Stimulated activated naive CD8-positive, alpha-beta T cell treated with anti-CD3 and anti-CD28 coated beads, Interleukin-15, amount 100 ng/mL, for 72 hours (primary cell): ENCODE measurements at places on chromosomes 12 and 14.

GRCh38 chr12:6273541-6274230, 36.8 kb upstream of the PLEKHG6 start:
- no peak for DNase-seq

DNA sequence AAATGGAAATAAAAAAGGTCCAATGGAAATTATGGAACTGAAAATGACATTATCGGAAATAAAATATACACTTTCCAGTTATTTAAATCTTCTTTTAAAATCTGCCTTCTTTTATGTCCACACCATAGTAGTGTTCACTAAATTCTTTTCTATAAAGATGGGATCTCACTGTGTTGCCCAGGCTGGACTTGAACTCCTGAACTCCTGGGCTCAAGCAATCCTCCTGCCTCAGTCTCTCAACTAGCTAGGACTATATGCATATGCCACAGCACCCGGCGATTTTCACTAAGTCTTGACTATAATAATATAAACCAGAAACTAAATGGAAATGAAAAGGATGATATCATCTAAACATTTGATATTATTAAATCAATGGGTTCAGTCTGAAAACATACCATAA, 188.4 kb downstream of the MED13L start:
- no peak for DNase-seq

DNA sequence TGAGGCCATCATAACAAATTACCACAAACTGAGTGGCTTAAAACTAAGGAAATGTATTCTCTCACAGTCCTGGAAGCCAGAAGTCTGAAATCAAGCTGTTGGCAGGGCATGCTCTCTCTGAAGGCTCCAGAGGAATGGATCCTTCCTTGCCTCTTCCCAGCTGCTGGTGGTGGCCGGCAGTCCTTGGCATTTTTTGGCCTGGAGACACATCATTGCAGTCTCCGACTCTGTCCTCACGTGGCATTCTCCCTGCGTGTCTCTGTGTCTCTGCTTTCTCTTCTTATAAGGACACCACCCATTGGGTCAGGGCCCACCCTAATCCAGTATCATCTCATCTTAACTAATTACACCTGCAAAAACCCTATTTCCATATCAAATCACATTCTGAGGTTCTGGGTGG, 206.1 kb downstream of the SLC41A2 start:
- DNase-seq, result no peak

GRCh38 chr12:28951935-28952334, 197.1 kb upstream of the FAR2 start:
- DNase-seq, result no peak

DNA sequence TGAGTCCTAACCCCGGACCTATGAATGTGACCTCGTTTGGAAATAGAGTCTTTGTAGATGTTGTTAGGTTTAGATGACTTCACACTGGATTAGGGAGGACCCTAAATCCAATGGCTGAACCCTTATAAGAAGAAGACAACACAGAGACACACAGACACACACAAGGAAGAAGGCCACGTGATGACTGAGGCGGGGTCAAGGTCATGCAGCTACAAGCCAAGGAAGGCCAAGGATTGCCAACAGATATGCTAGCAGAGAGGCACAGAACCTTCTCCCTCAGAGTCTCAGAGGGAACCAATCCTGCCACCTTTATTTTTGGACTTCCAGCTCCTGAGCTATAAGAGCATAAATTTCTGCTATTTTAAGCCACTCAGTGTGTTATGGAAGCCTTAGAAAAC, 31.8 kb downstream of the LTBP2 start:
- DNase-seq, result no peak

GRCh38 chr12:10293570-10294227, 14.0 kb upstream of the KLRD1 start:
- DNase-seq, result peak; percentile 28

- peak; percentile 39 for DNase-seq
These were observed 732 bp downstream of the ZNF664 start for GRCh38 chr12:123973552-123974341.

DNA sequence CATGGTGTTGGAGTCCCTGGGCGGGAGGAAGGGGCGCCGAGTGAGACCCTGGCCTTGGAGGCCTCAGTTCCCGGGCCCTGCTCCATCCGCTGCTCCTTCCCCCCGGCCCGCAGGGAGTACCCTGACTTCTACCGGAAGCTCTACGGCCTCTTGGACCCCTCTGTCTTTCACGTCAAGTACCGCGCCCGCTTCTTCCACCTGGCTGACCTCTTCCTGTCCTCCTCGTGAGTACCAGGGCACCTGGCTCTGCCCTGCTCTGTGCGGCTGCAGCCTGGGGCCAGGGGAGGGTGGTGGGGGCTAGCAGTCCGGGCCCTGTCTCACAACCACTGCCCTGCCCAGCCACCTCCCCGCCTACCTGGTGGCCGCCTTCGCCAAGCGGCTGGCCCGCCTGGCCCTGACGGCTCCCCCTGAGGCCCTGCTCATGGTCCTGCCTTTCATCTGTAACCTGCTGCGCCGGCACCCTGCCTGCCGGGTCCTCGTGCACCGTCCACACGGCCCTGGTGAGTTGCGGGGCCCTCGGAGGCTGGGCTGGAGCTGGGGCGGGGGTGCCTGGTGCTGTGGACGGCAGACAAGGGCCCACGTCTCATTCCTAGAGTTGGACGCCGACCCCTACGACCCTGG, 7.0 kb downstream of the NOC4L start:
- no peak for DNase-seq

GRCh38 chr14:91300957-91301356, 56.5 kb upstream of the GPR68 start:
- DNase-seq, result no peak

DNA sequence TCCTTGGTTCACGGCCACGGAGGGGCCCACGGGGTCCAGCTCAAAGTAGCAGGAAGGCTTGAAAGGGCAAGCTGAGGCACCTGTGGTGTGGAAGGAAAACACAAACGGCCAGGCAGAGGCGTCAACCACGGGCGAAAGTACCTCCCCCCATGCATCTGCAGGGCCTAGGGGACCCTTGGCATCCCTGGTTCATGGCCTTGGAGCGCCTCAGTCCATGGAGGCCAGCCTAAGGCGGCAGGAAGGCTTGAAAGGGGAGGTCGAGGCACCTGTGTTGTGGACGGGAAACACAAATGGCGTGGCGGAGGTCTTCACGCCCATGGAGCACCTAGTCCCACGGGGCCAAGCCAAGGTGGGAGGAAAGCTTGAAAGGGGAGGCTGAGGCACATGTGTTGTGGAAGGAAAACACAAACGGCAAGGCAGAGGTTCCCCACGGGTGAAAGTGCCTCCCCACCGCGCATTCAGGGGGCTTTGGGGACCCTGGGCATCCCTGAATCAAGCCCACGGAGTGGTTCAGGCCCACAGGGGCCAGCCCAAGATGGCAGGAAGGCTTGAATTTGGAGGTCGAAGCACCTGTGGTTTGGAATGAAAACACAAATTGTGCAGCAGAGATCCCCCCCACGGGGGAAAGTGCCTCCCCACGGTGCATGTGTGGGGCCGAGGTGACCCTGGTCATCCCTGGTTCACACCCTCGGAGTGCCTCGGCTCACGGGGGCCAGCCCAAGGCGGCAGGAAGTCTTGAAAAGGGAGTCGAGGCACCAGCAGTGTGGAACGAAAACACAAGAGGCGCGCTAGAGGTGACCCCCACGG, 380.8 kb downstream of the ALG10 start:
- DNase-seq, result no peak

DNA sequence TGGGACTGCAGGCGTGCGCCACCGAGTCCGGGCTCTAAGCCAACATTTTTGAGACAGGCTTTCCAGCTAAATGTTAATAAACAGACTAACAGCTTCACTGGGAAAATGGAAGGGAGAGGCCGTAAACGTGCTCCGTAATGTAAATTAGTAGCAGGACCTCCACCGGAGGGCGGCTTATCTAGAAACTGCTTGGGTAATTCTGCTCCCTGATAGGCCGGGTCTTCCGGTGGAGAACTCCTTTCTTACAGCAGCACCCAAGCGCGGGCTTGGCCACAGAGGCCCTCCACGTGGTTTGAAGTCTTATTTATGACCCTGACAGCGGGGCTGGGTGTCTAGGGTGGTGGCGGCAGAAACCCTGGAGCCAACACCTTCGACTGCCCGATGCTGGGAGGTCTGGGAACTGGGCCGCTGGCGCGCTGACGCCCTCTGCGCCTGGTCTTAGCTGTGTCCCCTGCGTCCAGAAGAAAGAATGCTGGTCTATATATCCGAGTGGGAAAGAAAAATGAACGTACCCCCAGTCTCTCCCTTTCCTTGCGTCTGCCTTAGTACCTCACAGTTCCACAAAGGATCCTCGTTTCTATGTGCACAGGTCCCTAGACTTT, 1.7 kb downstream of the DPPA3 start:
- no peak for DNase-seq

- no peak for DNase-seq
These were observed 53.1 kb upstream of the NPFF start for GRCh38 chr12:53560351-53560750.

- DNase-seq, result no peak
These were observed 150.9 kb downstream of the TTC6 start for GRCh38 chr14:37746140-37746832.

DNA sequence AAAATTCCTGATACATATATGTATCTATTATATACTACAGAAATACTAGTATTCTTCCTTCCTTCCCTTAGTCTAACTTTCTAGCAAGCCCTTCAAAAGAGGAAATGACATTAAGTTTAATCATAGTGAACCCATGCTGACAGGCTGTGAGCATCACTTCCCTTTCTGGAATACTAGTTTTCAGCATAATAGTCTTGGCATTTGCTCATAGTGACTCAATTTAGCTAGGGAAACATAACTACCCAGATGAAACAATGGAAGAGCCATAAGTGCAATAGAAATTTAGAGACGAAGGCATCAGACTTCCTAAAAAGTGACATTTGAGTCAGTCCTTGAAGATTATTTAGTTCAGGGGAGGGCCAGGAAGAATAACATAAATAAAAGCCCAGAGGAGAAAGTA, 184.5 kb upstream of the CRY1 start:
- no peak for DNase-seq

GRCh38 chr12:20403230-20403629, 34.9 kb downstream of the PDE3A start:
- no peak for DNase-seq

- no peak for DNase-seq
These were observed 26.1 kb upstream of the SLC6A13 start for GRCh38 chr12:288687-289086.

DNA sequence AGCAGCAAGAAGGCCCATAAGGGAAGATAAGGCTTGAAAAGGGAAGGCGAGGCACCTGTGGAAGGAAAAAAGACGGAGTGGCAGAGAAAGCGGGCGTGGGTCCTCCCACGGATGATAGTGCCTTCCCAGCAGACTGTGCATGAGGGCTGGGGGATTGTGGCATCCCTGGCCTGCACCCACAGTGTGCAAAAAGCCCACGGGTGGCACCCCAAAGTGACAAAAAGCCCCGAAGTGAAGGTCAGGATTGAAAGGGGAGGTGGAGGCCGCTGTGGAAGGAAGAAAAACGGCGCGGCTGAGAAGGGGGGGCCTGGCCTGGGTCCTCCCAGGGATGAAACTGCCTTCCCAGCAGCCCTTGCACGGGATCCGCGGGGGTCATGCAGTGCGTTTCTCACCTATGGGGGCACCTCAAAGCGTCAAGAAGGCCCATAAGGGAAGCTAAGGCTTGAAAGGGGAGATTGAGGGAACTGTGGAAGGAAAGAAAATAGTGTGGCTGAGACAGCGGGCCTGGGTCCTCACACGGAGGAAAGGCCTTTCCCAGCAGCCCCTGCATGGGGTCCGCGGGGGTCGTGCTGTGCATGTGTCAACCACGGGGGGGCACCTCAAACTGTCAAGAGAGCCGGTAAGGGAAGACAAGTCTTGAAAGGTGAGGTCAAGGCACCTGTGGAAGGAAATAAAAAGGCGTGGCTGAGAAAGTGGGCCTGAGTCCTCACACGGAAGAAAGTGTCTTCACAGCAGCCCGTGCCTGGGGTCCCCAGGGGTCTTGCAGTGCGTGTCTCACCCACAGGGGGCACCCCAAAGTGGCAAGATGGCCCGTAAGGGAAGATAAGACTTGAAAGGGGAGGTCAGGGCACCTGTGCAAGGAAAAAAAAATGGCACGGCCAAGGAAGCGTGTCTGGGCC, 274.1 kb downstream of the ALG10 start:
- no peak for DNase-seq
